Foreskin keratinocyte (primary cell): ENCODE measurements at places on chromosomes 3 and 15.

DNA sequence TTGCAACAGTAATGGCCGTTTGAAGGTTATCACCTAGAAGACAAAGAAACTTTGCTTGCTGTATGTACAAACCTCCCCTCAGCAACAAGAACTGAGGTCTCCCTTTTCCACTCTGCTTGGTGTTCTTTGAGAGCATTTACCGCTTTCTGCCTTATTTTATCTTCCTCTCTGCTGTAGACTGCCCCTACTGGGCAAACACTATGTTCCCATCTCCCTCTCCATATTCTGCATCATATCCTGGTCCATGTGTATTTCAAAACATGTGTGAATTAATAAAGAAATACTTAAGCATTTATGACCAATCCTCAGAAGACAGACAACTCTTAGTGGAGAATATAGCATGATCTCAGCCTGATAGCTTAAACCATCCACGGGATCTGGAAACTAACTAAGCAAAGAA is 64.4 kb downstream of the ATP13A5 start:
- DNase-seq, result no peak

DNA sequence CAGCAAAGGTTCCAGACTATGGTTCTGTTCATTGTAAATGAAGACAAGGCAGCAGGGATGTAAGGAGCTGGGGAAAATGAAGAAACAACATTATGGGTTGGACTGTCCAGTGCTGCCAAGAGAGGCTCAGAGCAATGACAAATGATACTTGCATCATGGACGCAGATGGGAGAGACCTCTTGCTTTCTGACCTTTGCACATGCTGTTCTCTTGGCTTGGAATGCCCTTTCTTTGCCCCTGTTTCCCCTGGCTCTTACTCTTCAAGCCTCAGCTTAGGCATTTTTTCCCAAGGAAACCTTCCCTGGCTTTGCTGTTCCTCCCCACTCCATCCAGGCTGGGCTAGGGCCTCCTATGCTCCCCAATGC is 59.9 kb upstream of the RAD18 start:
- no peak for DNase-seq

GRCh38 chr3:196611761-196612483 is 27.6 kb upstream of the NRROS start:
- DNase-seq, result no peak

DNA sequence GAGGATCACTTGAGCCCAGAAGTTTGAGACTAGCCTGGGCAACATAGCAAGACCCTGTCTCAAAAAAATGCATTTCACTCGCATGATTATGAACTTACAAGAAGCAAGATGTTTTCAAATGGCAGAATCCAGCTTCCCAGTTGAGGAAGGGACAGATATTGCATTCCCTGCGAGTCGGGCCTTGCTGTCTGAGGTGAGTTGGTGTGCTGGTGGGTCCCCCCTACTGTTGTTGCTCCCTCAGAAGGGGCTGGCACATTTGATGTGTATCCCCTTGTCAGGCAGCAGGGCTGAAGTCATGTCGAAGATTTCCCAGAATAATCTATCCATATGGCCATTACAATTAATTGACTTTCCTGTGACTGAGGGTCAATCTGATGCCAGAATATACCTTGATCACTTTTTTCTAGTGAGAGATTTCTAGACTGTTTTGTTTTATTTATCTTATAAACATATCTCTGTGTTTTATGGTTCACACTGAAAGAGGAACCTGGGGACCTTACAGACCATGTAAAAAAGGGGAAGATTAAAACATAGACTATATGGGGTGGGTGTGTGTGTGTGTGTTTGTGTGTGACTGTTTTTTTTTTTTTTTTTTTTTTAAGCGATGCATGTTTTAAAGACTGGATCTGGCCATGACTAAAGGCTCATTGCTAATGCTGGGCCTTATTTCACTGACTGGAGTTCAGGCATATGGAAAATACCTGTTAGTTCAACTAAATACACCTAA is 112.1 kb upstream of the MRPS22 start:
- no peak for DNase-seq

- DNase-seq, result no peak
Observed at GRCh38 chr3:56303487-56303886, 164.8 kb downstream of the ERC2 start.

DNA sequence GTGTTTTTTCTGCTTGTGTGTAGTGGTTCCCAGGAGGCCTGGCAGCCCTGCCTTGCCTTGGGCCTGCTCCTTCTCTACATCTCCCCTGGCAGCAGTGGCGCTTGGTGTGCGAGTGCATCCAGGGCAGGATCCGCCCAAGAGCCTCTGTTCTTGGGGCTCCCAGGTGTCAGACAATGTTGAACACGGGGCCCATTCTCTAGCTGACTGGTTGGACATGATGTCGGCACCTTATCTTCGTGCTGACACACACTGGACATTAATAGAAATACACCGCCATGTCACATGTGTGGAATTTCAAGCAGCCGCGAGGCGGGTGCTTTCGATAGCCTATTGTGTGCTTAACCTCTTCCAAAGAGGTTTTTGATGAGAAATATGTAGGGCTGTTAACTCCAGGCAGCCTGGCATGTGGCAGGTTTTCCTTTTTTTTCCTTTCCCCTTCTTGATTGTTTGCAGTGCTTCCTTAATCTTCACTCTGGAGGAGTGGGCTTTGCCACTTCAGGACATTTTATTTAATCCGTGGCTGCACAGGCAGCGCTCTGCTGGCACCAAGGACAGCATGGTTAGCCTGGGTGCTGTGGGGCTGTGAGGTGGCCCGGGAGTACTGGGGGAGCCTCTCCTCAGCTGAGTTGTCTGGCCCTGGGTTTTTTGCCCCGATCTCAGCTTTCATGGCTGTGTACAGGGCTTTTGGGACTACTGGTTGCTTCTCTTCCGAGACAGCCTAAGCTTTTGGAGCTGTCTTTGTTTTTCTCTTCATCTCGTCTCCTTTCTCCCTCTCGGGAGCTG is 42.5 kb downstream of the CHCHD6 start:
- DNase-seq, result peak; percentile 20

- DNase-seq, result no peak
Observed at GRCh38 chr3:168117853-168118313, 22.2 kb upstream of the GOLIM4 start.

GRCh38 chr3:11510001-11510340 is 133.7 kb downstream of the VGLL4 start:
- no peak for DNase-seq

DNA sequence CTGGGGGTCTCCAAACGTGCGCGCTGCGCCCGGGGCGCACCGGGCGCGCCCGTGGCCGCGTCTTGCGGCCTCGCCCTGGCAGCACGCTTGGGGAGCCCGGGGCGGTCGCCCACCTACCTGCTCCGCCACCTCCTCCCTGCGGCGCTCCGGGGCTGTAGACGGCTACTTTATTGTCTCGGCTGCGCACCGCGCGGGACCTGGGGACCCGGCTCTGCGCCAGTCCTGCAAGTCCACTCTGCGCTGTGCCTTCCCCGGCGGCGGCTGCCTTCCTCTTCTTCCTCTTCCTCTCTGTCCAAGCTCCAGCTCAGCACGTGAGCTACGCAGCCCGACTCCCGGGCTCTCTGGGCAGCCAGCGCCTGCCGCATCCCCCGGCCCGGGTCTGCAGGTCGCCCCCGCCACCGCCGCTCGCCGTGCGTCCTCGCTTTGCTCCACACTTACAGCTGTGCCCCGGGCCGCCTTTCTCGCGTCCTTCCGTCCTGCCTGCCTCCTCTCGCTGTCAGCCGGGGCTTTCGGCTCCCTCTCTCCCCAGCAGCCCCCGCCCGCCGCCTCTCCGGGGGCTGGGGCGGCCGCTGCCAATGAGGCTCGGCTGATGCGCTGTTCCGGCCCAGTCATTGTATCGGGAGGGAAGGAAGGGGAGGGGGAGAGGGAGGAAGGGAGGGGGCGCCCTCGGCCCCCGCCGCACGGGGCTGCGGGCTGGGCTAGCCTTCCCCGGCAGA is 156.4 kb upstream of the FRMD4B start:
- peak; percentile 63 for DNase-seq

- DNase-seq, result no peak
Observed at GRCh38 chr3:143525408-143525807, 322.9 kb downstream of the SLC9A9 start.

DNA sequence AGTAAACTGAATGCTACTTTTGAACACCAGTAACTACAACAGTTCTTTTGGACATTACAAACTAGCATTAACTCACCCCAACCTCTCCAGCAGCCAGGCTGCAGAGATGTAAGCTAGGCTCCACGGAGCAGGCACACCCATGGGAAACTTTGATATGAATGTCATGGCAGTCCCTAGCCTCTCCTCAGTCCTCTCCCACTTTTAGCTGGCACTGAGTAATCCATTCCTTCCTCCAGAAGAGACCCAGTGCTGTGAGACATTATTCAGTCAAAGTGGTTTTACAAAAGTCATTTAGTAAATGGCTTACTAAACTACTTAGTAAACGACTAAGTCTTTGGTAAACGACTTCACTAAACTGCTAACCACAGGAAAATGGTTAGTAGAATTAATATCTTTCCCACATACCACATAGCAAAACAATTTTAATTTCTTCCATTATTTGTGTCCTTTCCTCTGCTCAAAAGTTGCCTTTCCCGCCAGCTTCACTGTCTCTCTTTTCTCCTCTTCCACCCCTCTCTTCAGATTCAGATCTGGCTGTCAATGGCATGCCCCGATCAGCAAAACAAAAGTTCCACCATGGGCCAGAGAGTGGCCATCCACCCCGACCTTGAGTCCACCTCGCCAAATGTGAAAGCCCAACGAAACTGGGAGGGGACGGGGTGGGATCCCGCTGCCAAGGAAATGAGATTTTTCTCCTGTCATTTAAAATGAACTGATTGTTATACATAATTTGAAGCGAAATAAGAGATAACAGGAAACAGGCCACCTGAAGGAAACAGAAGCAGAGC is 67.5 kb upstream of the TJP1 start:
- DNase-seq, result no peak

GRCh38 chr3:141682007-141682406 is 56.1 kb upstream of the RNF7 start:
- DNase-seq, result no peak

DNA sequence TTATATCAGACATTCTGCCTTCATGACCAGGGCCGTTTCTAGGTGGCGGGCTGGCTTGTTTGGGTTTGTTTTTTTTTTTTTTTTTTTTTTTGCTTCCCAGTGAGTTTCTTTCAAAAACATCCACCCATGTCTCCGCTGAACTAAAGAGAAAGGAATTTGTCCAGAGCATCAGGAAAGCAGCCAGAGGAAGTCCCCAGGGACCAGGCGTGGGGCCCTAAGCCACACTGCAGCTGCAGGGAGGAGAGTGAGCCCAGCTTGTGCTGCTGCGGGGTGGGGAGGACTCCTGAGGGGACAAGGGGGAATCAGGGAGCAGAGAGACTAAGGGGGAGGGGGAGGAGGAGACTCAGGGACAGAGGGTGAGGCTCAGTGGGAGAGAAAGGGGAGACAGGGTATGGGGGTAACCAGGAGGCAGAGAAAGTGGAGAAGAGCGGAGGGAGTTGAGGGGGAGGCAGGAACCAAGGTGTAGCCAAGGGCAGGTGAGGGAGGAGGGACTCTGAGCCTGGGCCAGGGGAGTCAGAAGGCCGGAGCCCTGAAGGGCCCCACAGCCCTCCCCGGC is 49.5 kb downstream of the CYP11A1 start:
- DNase-seq, result no peak

- peak; percentile 25 for DNase-seq
Observed at GRCh38 chr3:16743276-16743675, 138.1 kb upstream of the DAZL start.

GRCh38 chr3:153961494-153961893 is 159.7 kb upstream of the ARHGEF26 start:
- DNase-seq, result no peak

GRCh38 chr3:155984791-155985417 is 114.5 kb downstream of the GMPS start:
- no peak for DNase-seq

GRCh38 chr15:35757765-35758164 is 211.8 kb upstream of the DPH6 start:
- DNase-seq, result no peak

- no peak for DNase-seq
Observed at GRCh38 chr15:32007355-32007960, 22.9 kb upstream of the CHRNA7 start.

DNA sequence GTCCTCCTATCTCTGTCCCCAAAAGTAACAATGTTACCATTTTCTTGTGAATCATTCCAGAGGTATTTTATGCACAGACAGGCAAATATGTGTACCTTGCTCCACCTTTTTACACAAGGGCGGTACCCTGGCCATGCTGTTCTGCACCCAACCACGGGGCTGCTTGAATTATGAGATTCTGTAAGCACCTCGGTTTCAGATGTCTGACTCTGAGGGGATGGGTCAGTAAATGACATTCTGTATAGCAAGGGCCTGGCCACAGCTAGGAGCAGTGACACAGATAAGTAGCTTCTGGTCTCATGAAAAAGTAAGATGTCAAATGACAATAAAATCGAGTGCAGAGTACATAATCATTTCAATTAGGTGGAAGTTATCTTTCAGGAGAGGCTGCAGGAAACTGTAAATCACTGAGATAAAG is 30.4 kb upstream of the FLNB start:
- peak; percentile 74 for DNase-seq

DNA sequence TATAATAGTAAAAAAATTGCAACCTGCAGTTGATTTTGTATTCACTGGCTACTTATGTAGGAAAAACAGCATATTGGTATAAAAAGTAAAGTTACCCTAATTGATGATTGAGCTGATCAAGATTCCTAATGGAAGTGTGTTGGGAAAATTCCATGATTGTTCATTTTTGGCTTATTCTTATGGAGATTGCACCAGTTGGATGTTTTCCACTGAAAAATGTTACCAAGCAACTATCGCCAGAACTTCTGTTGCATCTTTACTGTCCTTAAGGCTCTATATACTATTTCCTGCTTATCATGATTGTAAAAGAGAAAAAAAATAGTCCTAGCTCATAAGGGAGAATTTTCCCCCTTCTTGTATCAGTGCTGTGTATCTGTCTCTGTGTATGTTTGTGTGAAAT is 48.6 kb downstream of the SLC25A26 start:
- no peak for DNase-seq

GRCh38 chr3:31922962-31923361 is 58.1 kb downstream of the OSBPL10 start:
- DNase-seq, result no peak

- DNase-seq, result no peak
Observed at GRCh38 chr3:46670000-46670890, 23.2 kb downstream of the ALS2CL start.

DNA sequence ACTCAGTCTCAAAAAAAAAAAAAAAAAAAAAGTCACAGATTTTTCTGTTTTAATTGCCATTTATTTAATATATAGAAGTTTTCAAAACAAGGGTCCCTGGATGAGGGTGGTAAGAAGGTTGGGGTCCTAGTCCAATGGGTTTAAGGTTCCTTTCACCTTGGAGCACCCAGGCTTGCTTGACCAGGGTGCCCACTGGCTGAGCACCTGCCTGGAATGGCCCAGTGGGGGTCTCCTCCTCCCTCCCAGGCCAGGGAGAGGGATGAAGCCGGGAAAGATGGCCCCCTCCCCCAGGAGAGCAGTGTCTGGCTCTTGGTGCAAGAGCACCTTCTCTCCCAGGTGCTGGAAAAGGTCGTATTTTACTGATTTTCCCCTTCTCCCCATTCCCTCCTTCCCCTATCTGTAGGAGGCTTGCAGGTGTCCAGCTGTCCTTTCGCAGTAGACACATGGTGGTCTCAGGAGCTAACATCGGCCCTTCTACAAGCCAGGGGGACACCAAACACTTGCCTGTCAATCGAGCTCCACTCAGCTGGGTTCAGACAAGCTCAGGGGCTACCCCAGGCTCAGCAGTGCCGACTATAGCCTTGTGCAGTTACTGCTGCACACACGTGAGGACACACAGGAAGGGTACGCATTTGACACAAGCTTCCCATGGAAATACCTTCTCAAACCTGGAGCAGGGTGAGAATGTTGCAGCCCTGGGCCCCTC is 112.3 kb upstream of the KLF13 start:
- no peak for DNase-seq

GRCh38 chr15:41396111-41396510 is 6.2 kb downstream of the NDUFAF1 start:
- no peak for DNase-seq
